Stimulated activated effector memory CD8-positive, alpha-beta T cell treated with anti-CD3 and anti-CD28 coated beads, Interleukin-12 subunit alpha, Interleukin-12 subunit beta, amount 100 ng/mL, for 72 hours (primary cell): ENCODE measurements at places on chromosomes 12 and 14.

DNA sequence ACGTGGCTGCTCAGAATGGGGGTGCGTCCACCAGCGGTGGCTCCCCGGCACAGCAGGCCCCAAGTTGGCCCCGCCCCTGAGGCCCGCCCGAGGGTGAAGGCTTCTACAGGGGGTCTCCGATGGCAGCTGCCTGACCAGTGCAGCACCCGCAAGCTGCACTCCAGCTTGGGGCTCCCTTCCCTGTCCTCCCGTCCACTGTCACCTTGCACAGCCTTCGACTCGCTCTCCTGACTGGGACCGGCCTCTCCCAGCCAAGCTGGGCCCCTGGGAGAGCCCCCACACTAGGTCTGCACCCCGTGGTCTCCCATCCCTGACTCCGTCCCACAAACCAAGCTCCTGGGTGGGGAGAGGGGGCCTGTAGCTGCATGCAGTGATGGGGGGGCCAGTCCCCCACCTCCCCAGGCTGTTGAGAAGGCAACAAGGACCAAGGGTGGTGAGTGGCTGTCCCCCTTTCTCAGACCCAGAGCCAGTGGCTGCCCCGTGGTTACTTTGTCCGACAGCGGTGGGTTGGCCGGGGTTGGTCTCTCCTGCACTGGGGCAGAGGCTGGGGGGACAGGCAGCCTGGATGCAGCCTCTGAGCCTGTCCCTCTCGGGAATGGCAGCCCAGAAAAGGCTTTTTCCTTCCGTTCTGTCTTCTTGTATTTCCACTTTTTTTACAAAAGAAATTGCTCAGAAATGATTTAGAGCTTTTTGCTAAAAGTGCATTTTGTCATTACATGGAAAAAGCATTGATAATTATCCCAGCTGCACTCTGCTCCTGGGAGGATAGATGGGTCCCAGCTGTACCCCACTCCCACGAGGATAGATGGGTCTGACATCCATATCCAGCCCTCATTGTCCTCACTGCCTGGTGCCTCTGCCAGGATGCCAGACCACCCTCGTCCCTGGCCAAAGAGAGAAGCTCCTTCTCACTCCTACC is 217.0 kb downstream of the KIF26A start:
- no peak for DNase-seq

GRCh38 chr14:34012978-34013720 is 62.3 kb upstream of the EGLN3 start:
- no peak for DNase-seq

- DNase-seq: peak; percentile 74
Observed at GRCh38 chr14:91252871-91253794, 8.6 kb upstream of the GPR68 start.

GRCh38 chr14:22131749-22132476 is 457.1 kb downstream of the DAD1 start:
- DNase-seq: peak; percentile 51

GRCh38 chr12:68977909-68978610 is 45.1 kb upstream of the CPM start:
- no peak for DNase-seq

- DNase-seq: no peak
Observed at GRCh38 chr14:95331708-95332408, 12.2 kb upstream of the CLMN start.

GRCh38 chr12:88327276-88327675 is 185.2 kb downstream of the TMTC3 start:
- DNase-seq: no peak

GRCh38 chr12:108845696-108846095 is 11.7 kb downstream of the SSH1 start:
- no peak for DNase-seq

DNA sequence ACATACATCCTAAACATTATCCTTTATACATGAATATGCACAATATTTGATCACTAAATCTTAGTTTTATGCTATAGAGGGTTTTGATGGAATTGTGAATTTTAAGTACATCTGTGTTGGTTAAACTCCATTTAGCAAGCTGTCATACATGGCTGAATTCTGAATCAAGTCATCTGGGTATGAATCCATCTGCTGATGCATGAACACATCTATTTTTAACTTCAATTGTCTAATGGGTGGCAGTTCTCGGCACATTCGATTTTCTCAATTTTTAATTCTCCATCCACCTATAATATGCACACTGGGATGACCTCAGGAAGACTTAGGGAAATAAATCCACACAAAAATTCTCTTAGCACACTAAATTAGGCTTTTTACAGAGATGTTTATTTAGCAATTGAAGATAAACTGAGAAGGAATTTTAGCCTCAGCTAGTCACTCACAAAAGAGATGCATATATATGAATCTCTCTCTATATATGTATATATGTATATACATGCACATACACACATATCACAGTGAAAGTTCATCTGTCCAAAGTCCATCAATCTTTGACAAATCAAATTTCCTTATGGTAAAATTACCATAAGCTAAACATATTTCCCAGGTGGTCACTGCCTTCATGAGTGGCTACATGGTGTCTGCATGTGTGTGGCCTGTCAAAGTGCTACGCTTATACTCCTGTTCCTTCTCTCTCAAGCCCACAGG is 44.5 kb upstream of the VPS33A start:
- no peak for DNase-seq

DNA sequence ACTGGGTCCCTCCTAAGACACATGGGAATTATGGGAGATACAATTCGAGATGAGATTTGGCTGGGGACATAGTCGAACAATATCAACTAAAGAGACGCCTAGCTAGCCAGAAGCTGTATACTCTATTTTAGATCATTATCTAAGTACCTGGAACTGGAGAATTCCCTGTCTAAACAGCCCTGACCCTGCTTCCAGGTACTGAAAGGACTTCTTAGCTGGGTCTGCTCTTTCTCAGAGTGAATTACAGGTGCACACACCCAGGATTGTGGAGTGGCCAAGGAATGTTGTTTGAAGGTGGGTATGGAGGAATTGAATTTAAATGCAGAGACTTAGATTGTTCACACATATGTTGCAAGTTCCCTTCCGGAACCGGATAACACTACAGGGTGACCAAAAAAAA is 733.0 kb downstream of the RPS29 start:
- no peak for DNase-seq

- DNase-seq: no peak
Observed at GRCh38 chr12:6113691-6114475, 10.6 kb downstream of the VWF start.

- DNase-seq: no peak
Observed at GRCh38 chr14:100828031-100828769, 2.3 kb downstream of the MEG3 start.

DNA sequence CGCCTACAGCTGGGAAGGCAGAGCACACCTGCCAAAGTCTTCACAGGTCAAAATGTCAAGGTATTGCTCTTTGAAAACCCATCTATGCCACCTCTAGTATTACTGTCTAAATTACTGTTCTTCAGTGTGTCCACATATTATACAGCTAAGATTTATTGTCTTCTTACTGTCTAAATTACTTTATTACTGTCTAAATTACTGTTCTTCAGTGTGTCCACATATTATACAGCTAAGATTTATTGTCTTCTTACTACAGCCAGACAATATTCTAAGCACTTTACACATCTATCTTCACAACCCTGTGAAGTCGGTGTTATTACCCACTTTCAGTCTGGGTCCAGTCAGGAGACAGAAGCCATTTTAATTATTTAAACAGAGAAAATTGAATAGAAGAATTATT is 173.9 kb downstream of the MYRFL start:
- no peak for DNase-seq

GRCh38 chr14:91482263-91483013 is 27.7 kb downstream of the PPP4R3A start:
- DNase-seq: no peak

DNA sequence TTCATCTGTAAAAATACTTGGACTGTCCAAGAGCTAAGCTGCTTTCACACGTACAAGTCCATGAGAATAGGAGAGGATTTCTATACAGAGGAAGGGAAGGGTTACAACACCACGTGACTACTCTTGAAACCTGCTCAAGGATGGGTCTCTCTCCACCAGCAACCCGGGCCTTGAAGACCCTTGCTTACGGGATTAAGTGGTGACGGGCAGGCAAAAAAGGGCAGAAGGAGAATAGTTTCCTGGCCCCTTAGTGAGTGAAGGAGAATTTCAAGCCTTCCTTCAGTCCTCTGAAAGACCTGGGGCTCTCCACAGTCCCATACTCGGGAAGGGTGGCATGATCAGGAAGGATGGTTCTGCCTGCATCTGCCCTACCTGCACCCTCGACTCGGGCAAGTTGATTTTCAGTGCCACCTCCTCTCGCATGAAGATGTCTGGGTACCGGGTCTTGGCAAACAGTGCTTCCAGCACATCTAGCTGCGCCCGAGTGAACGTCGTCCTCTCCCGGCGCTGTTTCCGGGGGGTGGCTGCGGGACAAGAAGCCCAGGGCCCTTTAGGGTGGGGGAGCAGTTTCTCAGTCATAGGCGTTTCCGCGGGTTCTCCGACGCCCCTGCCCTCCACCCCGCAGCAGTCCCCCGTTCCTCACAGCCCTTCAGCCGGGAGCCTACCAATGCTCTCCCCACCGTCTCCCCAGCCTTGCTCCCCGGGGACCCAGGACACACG is 6.3 kb downstream of the OTX2 start:
- no peak for DNase-seq

DNA sequence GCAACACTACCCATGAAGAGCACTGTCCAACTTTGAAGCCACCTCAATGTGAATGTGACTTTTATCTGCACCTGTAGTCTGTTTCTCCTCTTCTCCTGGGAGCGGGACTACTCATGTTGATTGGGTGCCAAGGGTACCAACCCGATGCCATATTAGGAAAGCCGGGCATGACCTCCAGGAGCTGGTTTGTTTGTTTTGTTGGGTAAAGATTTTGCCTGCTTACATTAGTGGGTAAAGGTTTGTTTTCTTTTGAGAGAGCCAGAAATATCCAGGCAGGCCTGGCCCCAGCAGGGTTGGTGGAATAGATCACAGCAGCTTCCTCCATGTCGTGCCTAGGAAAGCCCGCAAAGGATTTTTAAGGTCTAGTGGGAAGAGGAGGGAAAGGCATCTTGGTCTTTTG is 19.7 kb upstream of the ITPK1 start:
- no peak for DNase-seq

- DNase-seq: no peak
Observed at GRCh38 chr14:69957986-69958385, 78.8 kb downstream of the SMOC1 start.

GRCh38 chr14:105028251-105028927 is 7.5 kb upstream of the CDCA4 start:
- no peak for DNase-seq

DNA sequence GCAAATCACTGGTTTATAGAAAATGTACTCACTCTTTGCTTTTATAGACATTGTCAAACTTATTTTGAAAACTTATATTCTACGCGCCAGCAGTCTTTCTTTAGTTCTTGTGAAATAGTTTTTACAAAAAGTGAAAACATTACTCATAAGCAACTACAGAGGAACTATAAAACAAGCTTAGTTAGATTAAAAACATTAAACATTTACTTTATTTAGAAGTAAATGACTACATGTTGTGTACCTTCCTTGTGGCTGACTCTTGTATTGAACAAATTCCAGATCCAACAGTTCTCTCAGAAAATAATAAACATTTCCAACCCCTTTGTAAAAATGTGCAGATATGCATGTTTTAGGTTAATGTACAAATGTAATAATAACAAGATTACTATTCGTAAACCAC is 198.5 kb downstream of the SOX5 start:
- no peak for DNase-seq

- no peak for DNase-seq
Observed at GRCh38 chr12:2548081-2548480, 246.7 kb upstream of the FKBP4 start.

- no peak for DNase-seq
Observed at GRCh38 chr14:60326274-60326673, 77.3 kb downstream of the PPM1A start.

DNA sequence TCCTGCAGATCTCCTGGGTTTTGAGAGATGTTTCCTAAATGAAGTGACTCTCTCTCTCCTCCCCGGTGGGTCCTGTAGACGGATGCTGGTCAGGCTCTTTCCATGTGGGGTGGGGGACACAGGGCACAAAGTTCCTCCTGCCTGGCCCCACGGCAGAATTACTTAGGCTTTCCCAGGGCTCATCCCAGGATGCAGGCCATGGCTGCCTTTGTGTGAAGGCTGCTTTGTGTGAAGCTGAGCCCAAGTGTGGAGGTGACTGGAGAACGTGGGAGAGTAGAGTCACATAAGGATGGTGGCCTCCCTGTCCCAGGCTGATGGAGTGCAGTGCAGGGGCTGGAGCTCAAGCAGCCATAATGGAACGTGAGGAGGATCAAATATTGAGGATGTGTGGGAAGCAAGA is 200.2 kb downstream of the ADGRD1 start:
- no peak for DNase-seq

DNA sequence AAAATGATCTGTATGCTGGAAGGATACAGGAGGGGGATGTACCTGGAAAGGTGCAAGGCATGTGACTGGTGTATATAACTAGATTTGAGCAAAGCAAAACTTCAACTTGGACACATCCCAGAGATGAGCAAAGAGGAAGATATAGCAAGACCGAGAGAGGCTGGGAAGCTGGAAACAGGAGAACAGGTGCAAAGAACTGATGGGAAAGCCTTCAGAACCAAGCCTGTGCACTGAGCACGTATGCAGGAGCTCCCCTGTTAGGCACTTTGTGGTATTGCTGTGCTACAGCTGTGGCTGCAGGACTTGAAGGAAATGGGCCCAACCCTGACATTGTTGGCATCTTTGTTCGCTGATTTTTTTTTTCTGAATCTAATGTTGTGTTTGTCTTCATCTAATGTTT is 120.7 kb upstream of the PWP1 start:
- no peak for DNase-seq

DNA sequence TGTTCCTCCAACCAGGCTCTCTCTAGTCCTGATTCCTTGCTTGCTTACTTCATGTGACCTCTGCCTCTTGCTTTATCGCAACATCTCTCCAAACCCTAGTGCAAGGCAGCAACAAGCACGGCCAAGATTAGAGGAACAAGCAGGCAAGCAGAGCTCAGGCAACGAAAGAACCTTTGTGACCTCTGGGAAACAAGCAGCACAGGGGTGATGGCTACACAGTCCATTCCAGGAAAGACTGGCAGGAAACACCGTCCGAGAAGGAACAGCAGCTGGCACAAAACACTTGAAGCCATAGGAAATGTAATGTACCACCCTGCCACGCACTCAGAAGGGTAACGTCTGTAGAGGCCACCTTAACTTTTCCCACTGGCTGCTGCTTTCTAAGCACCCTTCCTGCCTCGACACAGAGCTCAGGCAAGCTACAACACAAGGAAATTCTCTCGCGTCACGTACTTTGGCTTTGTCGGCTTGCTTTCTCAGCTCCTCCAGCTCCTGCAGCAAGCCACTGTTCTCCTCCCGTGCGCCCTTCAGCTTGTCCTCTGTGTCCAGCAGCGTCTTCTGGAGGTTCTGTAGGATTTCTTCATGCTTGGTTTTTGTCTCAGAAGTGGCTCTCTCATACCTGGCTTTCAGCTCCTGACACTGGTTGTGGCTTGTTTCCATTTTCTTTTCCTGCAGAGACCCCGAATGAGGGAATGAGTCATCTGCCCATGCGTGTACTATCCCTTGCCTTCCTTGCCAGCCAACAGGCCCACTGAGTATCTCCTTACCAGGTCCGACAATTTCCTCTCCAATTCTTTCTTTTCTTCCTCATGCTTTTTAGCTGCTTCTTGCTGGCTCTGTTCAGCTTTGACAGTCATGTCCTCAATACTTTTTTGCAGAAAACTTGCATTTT is 61.4 kb upstream of the VPS33A start:
- DNase-seq: no peak
